ENCODE measurements at places on chromosomes 13 and 19.

DNA sequence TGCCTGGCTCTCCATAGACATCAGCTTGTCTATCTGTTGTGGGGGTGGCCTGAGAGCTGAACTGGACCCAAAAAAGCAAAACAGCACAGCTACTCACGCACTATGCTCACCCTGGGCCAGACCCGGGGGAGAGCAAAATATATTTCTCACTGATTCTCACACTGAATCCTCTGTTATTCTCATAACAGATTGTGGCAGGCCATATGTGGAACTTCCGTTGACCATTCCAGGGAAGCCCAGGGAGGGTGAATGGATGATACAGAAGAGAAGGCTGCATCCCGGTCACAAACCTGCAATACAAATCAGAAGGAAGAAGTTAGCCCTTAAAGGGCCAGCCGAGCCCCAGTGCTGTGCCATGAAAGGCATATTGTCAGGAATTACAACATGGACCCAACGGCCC, 362.5 kb downstream of the ZNF536 start:
- no peak for DNase-seq

- DNase-seq, result peak; percentile 56
Observed at GRCh38 chr19:54158812-54159351, 639 bp downstream of the LENG1 start.

- peak; percentile 40 for DNase-seq
Observed at GRCh38 chr13:46339035-46339666, 47.9 kb downstream of the RUBCNL start.

- DNase-seq, result peak; percentile 76
Observed at GRCh38 chr19:5690955-5691821, 1.1 kb downstream of the RPL36 start.

DNA sequence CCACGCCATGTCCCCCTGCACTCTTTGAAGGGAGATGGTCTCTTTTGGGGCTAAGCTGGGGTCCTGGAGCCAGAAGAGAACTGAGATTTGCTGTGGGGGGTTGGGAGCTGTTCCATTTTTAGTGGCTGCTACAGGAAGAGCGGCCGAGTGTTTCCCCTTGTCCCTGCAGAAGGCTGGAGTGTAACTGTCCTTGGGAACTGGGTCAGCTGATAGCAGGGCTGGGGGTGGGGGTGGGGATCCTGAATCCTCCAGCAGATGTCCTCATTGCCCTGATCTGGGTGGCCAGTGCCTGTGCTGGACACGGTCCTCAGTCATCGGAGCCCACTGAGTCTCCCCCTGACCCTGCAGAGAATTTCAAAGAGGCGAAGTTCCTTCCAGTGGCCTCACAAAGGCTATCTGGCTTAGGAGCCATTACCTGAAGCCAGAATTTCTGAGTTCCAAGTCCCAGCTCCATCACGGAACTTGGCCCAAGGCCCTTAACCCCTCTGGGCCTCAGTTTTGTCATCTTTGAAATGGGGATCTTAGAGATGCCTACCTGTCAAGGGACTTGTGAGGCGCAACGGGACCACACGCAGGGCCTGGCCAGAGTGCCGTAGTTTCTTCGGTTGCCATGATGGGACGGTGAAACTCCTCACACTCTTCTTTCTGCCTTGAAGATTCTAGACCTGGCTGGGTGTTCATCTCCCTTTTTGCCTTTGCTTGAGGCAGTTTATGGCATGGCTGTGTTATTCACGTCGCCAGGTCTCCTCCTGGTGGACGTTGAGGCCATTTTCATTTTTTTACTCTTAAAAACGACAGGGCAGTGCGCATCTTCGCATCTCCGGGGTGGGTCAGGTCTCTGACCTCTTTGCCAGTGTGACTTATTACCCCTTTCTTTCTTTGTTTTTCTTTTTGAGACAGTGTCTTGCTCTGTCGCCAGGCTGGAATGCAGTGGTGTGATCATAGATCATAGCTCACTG, 51.9 kb downstream of the DNM2 start:
- no peak for DNase-seq

DNA sequence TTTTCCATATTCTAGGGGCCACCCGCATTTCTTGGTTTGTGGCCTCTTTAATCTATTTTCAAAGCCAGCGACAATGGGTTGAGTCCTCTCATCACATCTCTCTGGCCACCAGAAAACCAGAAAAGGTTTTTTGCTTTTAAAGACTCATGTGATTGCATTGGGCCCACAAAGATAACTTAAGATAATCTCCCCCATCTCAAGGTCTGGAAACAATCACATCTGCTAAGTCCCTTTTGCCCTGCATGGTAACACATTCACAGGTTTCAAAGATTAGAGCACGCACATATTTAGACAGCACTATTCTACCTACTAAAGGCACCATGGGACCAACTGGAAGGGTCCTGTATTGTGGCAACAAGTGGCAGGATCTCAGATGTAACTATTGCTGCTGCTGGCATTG, 147.0 kb upstream of the MIR17HG start:
- no peak for DNase-seq

- peak; percentile 91 for DNase-seq
Observed at GRCh38 chr19:17938092-17938845, 5.5 kb downstream of the CCDC124 start.

DNA sequence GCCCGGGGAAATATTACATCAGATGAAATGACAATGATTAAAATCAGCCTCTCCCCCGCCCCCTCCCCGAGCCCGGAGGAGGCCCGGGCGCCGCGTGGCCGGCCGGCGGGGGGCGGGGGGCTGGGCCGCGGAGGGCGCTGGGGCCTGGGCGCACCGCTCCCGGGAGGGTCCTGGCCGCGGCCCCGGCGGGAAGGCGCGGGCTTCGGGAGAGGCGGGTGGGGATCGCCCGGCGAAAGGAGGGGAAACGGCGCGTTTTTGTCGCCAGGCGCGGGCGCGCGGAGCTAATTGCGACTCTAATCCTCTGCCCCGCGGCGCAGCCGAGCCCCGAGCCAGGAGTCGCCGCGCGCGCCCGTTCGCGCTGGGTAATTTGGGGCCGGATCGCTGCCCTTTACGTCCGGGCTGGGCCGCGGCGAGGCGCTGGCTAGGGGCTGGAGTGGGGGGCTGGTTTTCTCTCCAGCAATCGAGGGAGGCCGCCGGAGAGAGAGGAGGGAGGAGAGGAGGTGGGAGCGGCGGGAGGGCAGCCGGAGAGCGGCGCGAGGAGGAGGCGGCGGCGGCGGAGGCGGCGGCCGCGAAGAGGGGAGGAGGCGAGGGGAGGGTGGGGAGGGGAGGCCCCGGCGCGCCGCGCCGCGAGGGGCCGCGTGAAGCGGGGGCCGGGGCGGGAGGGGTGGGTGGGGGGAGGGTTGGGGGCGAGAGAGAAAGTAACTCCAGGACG, at the start of gene KCTD15:
TSS of gene KCTD15 (plus strand) at position 707 of the 712 bp plus-strand sequence. CDS start 3,585 bp downstream, outside the sequence.
- peak; percentile 49 for DNase-seq

- DNase-seq, result no peak
Observed at GRCh38 chr13:26325876-26326275, 71.9 kb downstream of the CDK8 start.

GRCh38 chr19:55229145-55229788, 704 bp upstream of the TMEM86B start:
- no peak for DNase-seq

DNA sequence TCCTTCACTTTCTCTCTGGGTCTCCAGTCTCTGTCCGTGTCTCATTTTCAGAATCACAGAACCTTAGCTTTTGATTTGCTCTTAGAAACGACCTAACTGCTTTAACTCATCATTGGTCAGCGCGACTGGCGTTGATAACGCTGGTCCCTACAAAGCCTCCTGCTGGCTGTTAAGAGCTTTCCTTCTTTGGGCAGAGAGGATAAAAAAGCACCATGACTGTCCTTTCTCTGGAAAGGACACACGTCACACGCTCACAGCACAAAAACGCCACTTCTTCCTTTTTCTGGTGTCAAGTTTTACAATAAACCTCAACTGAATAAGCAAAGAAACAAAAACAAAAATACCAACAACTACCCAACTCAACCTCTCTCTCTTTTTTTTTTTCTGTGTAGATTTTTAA, 1.7 kb upstream of the KLK12 start:
- no peak for DNase-seq

DNA sequence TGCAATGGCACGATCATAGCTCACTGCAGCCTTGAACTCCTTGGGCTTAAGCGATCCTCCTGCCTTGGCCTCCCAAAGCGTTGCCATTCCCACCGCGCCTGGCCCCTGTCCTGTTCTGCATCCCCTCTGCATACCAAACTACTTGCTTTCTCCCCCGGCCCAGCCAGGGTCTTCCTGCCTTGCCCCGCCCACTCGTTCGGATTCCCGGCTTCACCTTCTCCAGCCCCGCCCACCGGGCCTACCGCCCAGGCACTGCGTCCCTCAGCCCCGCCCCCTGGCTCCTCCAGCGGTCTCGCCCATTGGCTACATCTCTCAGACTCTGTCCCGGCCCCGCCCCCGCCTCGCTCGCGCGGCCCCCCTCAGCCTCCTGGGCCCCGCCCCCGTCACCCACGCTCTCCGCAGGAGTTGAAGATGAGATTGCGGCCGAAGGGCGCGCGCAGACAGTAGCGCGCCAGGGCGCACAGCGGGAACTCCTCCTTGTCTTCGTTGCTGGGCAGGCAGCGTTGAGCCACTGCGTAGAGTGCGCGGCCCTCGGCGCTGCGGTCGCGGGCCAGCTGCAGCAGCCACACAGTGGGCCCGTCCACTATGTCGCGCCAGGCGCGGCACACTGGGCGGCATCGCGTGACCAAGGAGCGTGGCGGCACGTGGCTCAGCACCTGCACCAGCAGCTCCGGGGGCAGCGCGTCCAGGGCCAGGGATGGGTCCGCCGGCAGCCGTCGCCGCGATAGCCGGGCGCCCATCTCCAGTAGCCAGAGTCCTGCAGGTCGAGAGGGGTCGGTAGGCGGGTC, 19.0 kb downstream of the MRPS12 start:
- DNase-seq, result peak; percentile 94

DNA sequence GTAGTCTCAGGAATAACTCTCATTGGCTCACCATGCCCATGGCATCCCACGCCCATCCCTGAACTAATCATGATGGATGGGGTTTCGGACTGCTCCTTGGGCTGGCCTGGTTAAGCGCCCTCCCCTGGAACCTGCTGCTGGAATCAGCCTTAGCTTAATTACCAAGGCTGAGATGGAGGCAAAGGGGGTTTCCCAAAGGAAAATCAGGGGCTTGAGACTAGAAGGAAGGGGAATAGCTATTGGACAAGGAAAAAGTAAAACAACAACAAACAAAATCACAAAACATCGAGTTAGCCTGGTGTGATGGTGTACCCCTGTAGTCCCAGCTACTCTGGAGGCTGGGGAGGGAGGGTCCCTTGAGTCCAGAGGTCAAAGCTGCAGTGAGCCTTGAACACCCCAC, 25.7 kb upstream of the SHKBP1 start:
- DNase-seq, result no peak

GRCh38 chr19:37953171-37953917, 46.3 kb downstream of the SIPA1L3 start:
- DNase-seq, result no peak

- peak; percentile 79 for DNase-seq
Observed at GRCh38 chr19:48999481-49000325, 6.0 kb downstream of the RUVBL2 start.

- peak; percentile 80 for DNase-seq
Observed at GRCh38 chr19:55638864-55639359, 1.9 kb upstream of the ZNF580 start.

DNA sequence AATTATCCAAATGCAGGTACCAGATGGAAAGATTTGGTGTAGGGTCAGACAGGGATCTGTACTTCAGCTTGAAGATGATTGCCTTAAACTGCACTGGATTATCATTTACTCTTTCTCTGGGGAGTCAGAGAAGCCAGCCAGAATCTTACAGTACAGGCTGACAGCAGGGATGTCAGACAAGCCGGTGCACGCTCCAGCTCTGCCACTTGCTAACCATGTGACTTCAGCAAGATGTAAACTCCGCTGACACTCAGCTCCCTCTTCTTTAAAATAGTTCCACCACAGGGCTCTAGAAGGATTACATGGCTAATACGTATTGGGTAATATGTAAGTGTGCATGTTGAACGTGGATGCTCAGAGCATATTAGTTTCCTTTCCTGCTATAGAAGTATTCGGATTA, 251.4 kb upstream of the MAB21L1 start:
- DNase-seq, result no peak

GRCh38 chr19:47437500-47437899, 18.2 kb upstream of the MEIS3 start:
- DNase-seq, result no peak

DNA sequence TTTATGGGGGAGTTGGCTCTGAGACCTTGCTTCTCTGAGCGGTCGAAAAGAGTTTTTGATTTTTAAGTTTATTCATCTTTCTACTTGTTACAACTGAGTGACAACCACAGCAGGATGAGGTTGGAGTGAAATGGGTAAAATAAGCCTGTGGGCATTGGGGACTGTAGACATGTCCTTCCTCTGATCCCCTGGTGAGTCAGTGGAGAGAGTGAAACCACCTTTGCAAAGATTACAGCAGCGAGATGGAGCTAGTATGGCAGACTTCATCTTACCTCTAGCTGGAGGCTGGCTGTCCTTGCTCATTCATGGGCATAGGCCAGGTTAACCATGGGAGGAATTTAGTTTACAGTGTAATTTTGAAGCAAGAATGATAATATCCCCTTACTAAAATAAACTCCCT, 30.9 kb upstream of the PSG9 start:
- no peak for DNase-seq

Measured in stimulated activated CD8-positive, alpha-beta memory T cell treated with anti-CD3 and anti-CD28 coated beads, Interleukin-4, amount 100 ng/mL, for 48 hours (primary cell).